Mammary epithelial cell (primary cell): ENCODE measurements at places on chromosomes 4 and X.

DNA sequence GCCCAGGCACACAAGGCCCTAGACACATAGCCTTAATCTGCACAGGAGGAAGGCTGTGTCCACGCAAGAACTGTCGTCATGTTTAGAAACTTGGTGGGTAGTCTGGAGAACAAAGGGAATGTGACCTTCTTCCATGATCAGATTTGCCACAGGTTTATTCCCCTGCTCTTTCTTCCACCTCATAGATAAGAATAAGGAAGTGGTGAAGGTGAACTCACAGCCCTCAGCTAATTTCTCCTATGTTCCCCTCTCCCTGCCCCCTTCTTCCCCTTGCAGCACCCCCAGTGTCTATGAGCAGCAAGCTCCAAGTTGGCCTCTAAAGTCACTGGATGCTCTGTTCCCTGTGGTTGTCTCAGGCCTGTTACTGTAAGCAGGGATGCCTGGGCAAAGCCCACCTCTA lies 39.8 kb upstream of the LAS1L start:
- no peak for DNase-seq

GRCh38 chr4:25783126-25783525 lies 79.7 kb downstream of the SEL1L3 start:
- DNase-seq: no peak

DNA sequence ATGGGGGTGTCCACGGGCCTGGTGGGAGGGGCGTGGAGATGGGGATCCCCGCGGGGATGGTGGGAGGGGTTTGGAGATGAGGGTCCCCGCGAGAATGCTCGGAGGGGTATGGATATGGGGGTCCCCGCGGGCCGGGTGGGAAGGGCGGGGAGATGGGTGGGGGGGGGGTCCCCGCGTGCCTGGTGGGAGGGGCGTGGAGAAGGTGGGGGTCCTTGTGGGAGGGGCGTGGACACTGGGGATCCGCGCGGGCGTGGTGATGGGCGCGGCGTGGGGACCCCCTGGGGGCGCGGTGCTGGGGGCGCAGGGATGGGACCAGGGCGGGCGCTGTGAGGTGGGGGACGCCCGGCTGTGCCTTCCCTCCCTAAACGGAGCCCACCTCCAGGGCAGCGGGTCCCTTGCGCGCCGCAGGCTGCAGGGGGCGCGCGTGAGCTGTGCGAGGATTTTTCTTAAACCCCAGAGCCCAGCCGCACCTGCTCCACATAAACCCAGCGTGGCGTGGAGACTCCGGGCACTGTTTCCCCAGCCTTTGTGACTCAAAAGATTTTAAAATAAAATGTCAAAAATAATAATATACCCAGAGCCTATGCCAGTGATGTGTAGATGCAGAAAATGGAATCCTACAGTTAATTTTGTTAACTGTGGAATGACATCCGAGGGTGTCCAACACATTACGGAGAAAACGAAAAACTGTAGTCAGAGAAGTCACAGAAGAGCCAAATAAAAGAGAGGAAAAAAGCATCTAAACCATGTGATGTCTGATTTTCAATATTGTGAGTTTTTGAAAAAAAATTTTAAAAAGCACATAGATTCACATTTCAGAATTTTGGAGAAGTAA lies 1.5 kb upstream of the ASMTL start:
- peak; percentile 67 for DNase-seq

- DNase-seq: no peak
Observed at GRCh38 chr4:86893136-86893535, 914 bp upstream of the C4orf36 start.
